ENCODE measurements at places on chromosomes 1 and 21.

DNA sequence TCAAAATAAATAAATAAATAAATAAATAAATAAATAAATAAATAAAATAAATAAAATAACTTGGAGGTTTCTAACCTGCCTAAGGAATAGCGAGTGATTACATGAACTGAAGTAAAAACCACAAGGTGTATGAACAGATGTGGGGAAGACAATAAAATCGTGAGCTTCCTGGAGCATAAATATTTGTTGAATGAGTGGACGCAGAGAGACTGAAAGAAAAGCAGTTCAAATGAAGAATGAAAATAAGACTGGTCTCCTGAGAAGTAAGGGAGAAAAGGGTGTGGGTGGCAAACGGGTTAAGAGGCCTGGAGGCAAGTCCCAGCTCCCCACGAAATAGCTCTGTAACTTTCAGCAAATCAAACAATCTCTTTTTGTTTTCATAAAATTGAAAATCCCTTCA, 33.6 kb downstream of the CHML start:
- no peak for DNase-seq

DNA sequence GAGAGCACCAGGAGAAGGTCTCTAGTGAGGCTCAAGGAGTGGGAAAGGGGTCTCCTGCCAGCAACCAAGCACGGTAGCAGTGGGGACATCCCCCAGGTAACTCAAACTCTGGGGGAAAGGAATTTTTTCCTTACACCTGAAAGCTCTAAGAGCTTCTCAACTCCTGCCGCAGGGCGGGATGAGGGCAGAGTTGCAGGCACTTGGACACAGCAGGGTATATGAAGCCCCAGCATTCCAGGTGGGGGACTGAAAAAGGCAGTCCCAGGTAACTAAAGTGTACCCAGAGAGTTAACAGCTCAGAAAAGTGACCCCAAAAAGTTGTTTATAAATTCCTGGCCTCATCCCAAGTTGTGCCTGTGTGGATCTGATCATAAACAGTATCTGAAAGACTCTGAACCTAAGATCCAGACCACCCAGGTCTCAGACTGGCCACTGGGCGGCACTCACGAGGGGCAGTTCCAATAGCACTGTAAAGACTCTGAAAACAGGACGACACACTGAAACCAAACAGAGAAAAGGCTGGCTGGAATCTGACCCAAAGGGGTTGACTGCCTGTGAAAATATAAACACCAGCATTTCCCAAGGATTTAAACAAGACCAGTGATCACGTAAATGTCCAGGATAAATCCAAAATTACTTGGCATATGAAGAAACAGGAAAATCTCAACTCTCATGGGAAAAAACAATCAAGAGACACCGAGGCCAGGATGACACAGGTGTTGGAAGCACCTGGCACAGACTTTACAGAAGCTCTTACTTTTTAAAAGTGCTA, 47.5 kb downstream of the HSF2BP start:
- DNase-seq: peak; percentile 58

- no peak for DNase-seq
Observed at GRCh38 chr1:170664093-170664827, at the start of gene PRRX1. Gene PRRX1 (plus strand): TSS chr1:170664131. CDS start chr1:170664219, 88 bp downstream.

- DNase-seq: no peak
Observed at GRCh38 chr21:32732544-32732943, 4.7 kb upstream of the SYNJ1 start.

- no peak for DNase-seq
Observed at GRCh38 chr1:29574871-29575270, 338.5 kb downstream of the PTPRU start.

- no peak for DNase-seq
Observed at GRCh38 chr1:110328274-110328673, 10.9 kb upstream of the RBM15 start.

DNA sequence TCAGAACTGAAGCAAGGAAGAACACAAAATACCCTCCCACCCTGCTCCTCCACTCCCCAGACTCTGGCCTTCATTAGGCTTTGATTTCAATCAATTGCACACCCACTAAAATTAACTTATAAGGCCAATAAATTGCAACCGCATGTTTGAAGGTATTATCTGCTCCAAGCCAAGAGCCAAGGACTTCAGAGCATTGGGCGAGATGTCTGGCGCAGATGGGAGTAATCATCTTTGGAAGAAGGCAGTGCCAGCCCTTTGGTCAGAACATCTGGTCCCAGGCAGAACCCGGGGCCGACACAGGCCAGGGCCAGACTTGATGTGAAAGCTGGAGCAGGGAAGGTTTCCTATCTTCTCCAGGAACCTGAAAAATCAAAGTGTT, 60.0 kb downstream of the SLC66A1 start:
- DNase-seq: no peak

DNA sequence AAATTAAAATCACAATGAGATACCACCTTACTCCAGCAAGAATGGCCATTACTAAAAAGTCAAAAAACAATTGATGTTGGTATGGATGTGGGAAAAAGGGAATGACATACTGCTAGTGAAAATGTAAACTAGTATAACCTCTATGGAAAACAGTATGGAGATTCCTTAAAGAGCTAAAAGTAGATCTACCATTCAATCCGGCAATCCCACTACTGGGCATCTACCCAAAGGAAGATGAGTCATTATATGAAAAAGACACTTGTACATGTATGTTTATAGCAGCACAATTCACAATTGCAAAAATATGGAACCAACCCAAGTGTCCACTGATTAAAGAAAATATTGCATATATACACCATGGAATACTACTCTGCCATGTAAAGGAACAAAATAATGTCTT, 37.2 kb downstream of the SUSD4 start:
- no peak for DNase-seq

GRCh38 chr1:94096797-94097549, 24.0 kb downstream of the ABCA4 start:
- no peak for DNase-seq

GRCh38 chr1:211800925-211801607, 29.5 kb downstream of the LPGAT1 start:
- no peak for DNase-seq

GRCh38 chr1:20073256-20073655, 3.3 kb downstream of the PLA2G5 start:
- DNase-seq: no peak

DNA sequence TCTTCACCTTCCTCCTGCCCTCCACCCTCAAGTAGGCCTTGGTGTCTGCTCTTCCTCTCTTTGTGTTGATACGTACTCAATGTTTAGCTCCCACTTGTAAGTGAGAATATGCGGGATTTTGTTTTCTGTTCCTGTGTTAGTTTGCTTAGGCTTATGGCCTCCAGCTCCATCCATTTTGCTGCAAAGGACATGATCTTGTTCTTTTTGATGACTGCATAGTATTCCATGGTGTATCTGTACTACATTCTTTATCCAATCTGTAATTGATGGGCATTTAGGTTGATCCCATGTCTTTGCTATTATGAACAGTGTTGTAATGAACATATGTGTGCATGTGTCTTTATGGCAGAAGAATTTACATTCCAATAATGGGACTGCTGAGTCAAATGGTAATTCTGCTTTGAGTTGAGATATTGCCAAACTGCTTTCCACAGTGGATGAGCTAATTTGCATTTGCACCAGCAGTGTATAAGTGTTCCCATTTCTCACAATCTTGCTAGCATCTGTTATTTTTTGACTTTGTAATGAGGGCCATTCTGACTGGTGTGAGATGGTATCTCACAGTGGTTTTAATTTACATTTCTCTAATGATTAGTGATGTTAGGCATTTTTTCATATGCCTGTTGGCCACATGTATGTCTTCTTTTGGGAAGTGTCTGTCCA, 272.7 kb downstream of the SDCCAG8 start:
- DNase-seq: no peak

DNA sequence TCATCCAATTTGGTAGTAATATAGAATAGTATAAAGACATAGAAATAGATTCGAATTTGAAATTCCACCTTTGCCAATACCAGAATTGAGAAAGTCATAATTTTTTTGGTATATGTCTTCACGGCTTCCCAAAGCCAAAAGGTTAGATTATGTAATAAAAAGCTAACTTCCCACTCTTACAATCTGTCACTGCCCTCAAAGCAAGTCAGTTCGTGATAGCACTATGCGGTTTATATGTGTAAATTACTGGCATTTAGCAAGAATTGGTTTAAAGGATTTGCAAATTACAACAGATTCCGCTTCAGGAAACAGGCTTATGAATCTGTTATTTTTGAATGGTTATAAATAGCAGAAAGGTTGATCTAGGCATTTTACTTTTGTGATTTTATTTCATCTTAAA, 679.4 kb upstream of the ADGRL2 start:
- no peak for DNase-seq

GRCh38 chr1:38476850-38477178, 382.8 kb downstream of the RRAGC start:
- no peak for DNase-seq

DNA sequence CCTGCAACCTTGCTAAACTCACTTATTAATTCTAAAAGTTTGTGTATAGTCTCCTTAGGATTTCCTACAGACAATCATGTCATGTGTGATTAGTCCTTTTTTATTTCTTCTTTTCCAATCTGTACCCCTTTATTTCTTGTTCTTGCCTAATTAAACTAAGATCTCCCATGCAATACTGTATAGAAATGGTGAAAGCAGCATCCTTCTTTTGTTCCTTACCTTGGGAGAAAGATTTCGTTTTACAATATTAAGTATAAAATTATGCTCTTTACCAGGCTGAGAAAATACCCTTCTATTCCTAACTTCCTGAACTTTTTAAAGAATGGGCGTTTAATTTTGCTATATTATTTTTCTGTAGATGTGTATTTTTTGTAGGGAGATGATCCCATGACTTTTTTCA, 7.6 kb upstream of the COL18A1 start:
- no peak for DNase-seq

DNA sequence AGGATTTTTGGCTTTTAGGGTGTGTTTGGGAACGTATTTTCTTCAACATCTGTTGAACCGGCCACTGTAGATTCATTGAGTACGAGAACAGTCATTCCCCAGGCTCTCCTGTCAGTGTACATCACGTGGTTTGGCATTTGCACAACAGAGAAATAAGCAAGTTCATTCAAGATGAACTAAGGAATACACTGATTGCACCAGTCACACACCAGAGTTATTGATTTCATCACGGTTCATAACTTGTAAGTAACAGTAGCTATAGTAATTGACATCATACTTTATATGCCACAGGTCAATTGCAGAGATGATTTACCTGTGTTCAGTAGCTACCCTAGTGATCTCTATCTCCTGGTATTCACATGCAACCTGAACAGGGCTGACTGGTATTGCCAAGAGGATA, 90.7 kb upstream of the ETS2 start:
- DNase-seq: no peak

DNA sequence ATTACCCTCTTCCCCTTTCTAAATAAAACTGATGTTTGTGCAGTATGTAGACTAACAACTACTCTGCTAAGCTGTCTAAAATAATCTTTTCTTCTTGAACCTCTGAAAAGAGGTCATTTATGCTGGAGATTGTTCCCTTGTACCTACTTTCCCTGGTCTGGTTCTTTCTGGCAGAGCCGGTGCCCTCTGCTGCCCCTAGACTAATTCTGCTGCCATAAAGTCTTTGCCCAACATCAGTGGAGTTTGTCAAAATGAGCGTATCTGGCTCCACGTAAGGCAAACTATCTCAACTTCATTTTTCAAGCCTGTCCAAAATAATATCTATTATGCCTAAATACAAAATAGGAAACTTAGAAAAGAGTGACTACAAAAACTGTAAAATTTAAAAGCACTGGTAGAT, 30.9 kb upstream of the ANGPTL7 start:
- DNase-seq: no peak

GRCh38 chr1:9275161-9275560, 17.5 kb upstream of the SPSB1 start:
- no peak for DNase-seq

GRCh38 chr21:37006486-37007291, at the start of gene RIPPLY3:
Gene RIPPLY3 (plus strand): TSS chr21:37006702. CDS start chr21:37006773, 71 bp downstream.
- no peak for DNase-seq

DNA sequence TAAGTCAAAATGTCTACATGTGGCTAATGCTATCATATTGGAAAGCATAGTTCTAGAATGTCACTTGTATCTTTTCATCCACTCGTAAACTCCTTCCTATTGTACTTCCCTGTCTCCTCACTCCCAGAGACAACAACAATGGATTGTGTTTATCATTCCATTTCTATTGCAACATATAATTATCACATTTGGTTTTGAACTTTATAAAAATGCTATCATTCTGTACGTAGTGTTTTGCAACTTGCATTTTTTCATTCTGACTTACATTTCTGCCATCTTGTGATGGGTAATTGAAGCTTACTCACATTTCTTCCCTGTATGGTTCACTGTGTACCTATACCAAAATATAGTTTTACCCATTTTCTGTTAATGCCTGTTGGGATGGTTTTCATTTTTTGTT, 14.5 kb upstream of the CSF3R start:
- no peak for DNase-seq

- no peak for DNase-seq
Observed at GRCh38 chr1:204868340-204868700, 2.3 kb upstream of the NFASC start.

DNA sequence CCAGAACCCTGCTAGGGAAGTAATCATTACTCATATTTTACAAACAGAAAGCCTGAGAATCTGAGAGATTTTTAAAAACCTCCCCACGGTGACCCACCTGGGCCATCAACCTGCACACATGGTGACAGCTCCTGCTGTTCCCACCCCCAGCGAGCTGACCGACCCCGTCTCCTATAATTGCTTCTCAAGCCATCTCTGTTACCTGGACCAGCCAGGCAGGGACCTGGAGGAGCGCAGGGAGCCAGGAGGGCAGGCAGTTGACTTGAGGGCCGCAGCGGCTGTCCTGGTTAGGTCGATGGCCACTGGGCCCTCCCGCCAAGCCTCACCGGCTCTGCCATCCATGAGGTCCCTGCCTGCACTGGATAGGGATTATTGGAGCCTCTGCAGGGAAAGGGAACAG, 7.7 kb downstream of the TFF2 start:
- no peak for DNase-seq

All from hematopoietic multipotent progenitor cell (in vitro differentiated cells).